Panc1 (cell line): ENCODE measurements at places on chromosomes 7 and 10. TPM values are rescaled to one million over a fixed set of nuclear protein-coding genes. Genes with fewer than 3 reads are reported as not detected.

DNA sequence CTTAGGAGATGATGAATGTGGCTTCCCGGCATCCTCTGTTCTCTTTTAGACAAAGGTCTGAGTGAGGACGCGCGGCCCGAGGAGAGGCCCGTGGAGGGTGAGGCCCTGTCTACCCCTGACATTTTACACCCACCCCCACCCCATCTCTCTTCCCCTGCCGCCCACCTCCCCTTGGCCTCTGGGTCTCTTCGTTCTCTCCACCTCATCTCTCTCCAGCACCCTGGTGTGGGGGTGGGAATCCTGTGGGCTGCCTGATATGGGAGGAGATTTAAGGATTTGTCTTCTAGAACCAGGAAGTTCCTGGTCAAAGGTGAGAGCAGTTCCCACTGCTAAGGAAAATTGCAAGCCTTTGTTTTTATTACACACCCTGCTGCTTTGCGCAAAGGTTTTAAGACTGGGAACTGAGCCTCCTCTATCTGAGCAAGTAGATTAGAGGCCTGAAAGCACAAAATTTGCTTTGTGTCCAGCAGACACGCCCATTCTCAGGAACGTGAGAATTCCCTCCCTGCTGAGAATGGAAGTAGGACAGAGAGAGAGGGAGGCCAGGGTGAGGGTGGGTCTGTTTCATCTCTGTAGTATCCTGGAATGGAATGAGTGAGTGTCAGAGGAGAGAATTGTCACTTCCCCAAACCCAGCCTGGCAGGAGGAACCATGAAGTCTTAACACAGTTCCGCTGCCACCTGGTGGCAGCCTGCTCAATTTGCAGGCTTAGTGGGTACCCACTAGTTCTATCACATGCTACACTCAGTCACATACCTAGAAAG lies 91.2 kb downstream of the GTF2IRD1 start:
- peak; percentile 17 for DNase-seq

DNA sequence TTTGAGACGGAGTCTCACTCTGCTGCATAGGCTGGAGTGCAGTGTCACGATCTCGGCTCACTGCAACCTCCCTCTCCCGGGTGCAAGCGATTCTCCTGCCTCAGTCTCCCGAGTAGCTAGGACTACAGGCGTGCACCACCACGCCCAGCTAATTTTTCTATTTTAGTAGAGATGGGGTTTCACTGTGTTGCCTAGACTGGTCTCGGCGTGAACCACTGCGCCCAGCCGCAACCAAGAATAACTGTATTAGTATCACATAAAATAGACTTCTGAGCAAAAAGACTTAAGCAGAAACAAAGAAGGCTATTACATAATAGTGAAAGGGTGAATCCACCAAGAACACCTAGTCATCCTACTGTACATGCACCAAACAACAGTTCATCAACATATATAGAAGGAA lies 67.6 kb upstream of the TFEC start:
- no peak for DNase-seq

- no peak for DNase-seq
Measured at GRCh38 chr10:66782776-66783175, 143.1 kb upstream of the LRRTM3 start.

- DNase-seq = no peak
Measured at GRCh38 chr7:102463841-102464576, 654 bp downstream of the ALKBH4 start.

DNA sequence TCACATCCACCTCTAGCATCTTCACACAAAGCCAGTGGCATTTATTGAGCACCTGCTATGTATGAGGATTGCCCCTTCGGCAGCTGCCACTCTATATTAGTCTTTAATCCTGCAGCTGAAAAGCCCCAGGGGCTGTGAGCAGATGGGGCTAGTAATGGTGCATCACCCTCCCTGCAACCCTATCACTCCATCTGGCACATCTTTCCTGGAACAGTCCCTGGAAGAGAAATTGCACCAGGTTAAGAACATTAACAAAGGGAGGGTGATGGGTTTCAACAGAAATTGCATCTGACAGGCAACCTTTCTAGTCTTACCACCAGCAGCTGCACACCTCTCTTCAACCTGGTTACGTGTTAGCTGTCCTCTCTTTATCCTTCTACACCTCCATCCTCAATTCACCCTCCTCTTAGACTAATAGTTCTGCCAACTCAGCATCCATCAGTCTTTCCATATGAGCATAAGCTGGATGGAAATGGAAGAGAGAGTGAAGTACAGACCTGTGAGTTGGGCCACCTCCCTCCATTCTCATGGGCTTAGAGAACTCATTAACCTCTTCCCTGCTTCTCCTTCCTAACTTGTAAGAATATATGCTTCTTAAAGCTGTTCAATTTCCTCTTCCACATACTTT lies 168.6 kb upstream of the NEBL start:
- DNase-seq = no peak

DNA sequence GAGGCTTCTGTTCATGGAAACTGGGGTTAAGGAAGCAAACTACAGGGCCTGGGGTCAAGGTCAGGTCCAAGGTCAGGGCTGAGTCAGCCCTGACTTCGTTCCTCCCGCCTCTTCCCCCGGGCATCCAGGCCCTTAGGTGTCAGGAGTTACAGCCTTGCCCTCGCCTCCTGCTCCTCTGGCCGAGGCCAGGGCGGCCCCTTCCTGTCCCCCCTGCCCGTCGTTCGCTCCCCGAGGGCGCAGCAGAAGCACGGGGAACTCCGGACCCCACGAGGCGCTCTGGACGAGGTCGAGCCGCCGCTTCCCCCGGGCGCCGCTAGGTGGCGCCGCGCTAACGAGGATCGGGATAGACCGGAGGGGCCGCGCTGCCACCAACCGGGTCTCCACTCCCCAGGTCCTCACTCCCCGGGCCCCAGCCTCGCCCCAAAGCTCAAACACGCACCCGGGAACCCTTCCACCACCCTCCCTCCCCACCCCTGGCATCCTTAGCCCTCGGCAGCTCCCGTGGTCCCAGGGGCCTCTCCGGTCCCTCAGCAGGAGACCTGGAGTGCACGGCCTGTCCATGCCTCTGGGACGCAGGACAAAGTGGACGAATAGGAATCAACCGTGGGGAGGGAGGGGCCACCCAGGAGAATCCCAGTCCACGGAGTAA lies 59.2 kb upstream of the MYL10 start:
- DNase-seq = no peak

Gene EPC1
- 18.4 TPM for total RNA-seq

DNA sequence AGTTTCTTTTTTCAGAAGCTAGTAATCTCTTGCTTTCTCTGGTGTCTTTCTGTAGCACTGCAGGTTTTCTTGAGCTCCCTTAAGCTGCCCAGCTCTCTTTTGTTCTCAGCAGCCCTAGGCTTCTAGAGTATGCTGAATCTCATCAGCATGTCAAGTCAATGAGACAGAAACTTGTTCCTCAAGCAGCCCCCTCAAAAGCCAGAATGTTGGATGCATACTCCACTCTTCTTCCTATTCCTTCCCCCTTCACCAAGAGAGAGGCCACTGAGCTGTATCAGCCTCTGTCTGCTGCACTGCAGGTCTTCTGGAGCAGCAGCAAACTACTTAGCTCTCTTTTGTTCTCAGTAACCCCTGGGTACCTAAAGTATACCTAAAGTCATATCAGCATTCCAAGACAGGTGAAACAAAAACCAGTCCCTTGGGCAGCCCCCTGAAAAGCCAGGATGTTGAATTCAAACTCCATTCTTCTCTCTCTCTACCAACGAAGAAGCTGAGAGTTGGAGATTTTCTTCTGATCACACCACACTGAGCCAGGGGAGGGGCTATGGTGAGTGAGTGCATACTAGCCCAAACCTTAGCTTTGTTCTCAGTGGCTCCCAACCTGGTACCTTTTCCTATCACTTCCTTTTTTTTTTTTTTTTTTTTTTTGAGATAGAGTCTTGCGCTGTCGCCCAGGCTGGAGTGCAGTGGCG lies 73.3 kb upstream of the WAC start:
- DNase-seq = no peak

DNA sequence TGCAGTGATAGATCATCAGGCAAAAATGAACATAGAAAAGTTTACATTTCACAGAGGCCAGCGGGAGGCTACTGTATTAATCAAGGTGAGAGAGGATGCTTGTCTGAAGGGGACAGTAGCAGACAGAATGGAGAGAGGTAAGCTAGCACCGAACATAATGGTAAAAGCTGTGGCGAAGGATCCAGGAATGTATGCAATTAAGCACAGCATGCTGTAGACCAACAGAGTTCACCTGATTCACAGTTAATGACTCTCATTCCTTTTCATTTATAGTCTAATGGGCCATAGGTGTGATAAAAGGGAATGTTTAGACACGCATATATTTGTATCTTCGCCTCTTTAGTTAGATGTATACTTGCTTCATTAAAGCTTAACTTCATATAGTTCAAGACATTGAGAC lies 150.9 kb upstream of the MBL2 start:
- no peak for DNase-seq

- DNase-seq = no peak
Measured at GRCh38 chr7:132179681-132180080, 396.6 kb downstream of the PLXNA4 start.

Gene NKX6-2
- 1.6 TPM for total RNA-seq

DNA sequence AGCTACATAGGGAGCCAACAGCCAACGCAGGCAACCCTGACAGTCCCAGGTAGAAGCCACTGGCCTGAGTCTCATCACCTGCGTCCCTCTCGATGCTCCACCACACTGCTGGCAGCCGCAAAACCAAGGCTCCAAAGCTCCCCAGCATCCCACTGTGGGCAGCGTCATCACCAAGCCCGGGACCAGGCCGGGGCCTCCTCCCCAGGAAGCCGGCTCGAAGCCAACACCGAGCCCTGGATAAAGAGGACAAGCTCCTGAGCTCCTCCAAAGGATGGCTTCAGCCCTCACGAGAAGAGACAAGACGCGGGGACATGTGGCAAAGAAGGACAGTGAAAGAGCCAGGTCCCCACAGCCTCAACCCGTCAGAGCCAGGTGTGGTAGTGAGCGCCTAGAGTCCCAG lies 23.9 kb downstream of the PARD3 start:
- DNase-seq = no peak

- no peak for DNase-seq
Measured at GRCh38 chr7:156792611-156793010, 100.4 kb downstream of the LMBR1 start.

Gene NXPH1
- not detected for total RNA-seq

GRCh38 chr10:7813481-7813880 lies 4.8 kb upstream of the TAF3 start:
- DNase-seq = no peak

Gene BUB3
- total RNA-seq = 237 TPM

Gene AGR2
- 147 TPM for total RNA-seq

DNA sequence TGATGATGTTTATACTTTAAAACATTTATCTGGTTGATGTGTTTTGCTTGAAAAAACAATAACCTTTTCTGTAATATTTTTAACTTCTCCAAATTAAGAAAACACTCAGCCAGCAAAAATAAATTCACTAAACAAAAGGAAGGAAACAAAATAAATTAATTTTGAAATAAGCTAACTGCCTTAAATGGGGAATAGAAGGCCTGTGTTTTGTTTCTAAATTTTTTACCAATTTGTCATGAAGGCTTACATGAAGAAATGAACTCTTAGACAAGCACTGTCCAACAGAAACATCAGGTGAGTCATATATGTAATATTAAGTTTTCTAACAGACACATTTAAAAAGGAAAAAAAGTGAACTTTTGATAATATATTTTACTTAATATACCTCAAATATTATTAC lies 68.5 kb downstream of the LRRN3 start:
- no peak for DNase-seq

DNA sequence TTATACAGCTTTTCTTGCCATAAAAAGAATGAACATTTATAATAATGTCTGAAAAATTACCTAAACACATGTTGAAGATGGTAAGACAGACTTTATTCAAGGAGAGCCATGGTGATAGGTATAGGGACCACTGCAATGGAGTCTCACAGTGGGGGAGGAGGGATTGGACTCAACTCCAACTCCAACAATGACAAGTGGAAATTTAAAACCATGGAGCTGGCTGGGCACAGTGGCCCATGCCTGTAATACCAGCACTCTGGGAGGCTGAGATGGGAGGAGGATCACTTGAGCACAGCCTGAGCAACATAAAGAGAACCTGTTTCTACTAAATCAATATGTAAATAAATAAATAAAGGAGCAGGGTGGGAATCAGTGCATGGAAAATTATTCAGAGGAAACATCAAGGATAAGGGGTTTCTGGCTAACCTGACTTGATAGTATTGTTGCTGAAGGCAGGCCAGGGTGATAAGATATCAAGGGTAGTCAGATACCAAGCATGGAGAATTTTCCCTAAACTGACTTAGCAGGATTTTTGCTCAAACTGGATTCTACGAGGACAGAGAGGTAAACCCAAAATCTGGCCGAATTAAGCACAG lies 19.5 kb upstream of the MICU1 start:
- DNase-seq = no peak

DNA sequence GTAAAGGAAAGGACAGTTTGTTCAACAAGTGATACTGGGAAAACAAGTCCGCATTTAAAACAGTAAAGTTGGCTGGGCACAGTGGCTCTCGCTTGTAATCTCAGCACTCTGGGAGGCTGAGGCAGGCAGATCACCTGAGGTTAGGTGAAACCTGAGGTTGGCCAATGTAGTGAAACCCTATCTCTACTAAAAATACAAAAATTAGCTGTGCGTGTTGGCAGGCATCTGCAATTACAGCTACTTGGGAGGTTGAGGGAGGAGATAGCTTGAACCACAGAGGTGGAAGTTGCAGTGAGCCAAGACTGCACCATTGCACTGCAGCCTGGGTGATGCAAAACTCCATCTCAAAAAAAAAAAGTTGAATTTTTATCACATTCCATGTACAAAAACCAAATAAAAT lies 35.7 kb downstream of the ZNF92 start:
- DNase-seq = no peak

GRCh38 chr7:85567983-85568382 lies 381.1 kb upstream of the SEMA3D start:
- no peak for DNase-seq

DNA sequence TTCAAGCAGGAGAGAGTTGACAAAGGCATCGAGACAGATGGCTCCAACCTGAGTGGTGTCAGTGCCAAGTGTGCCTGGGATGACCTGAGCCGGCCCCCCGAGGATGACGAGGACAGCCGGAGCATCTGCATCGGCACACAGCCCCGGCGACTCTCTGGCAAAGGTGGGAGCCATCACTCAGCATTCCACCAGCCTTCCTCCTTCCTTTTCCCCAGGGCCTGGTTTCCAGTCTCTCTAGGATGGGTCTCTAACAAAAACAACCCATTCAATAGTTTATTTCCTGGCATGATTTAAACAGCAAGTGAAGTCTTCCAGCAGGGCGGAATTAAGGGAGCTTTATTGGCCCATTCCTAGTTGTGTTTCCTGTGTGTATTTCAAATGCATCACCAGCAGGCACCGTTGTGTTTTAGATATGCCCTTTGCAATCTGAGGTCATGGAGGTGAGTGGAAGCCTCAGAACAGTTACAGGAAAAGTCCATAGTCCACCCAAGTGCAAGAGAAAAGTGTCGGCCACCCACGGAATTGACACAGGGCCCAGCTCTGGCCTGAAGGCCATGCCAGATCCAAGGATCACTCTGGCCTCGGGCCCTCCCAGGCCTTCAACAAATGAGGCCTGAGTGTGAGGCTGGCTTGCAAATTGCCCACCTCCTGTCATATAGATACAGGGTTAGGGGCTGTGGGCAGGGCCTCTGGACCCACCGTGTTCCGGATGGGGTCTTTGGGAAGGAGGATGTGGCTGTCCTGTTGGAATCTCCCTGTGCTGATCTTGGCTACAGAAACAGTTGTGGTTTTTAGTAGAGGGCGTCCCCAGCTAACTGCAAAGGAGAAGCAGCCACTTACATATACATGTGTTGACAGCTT lies 46.9 kb upstream of the TRIM8 start:
- no peak for DNase-seq

Gene CEP55
- total RNA-seq = 96.4 TPM

GRCh38 chr7:2049782-2050510 lies 182.8 kb downstream of the MAD1L1 start:
- no peak for DNase-seq

Gene PALD1
- 3.0 TPM for total RNA-seq

- no peak for DNase-seq
Measured at GRCh38 chr7:130275826-130276297, 9.2 kb downstream of the CPA2 start.

Gene RBM28
- 54.1 TPM for total RNA-seq
